ENCODE measurements at places on chromosomes 5 and 9.

DNA sequence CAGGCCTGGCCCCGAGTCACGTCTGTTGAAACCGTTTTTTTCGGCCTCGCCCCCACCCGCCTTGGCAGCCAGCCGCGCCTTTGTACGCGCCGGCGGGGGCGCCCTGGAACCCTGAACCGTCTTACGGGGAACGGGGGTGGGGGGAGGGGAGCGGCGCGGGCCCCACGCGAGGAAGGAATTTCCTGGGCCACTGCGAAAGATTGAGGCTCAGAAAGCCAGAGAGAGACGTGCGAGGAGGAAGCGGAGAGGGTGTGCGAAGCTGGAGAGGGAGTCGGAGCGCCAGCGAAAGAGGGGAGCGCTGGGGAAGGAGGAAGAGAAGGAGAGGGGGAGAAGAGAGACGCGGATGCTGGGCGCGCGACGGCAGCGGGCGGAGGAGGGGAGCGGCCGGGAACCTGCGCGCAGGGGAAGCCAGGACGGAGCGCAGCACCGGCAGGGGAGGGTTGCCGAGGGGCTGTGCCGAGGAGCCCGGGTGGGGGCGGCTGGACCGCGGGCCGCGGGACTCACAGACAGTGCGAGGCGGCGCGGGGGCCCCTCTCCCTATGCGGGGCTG is 4.6 kb upstream of the PRDM12 start:
- DNase-seq, result no peak

- DNase-seq, result no peak
These were observed 31.2 kb downstream of the HMGCS1 start for GRCh38 chr5:43281840-43282658.

DNA sequence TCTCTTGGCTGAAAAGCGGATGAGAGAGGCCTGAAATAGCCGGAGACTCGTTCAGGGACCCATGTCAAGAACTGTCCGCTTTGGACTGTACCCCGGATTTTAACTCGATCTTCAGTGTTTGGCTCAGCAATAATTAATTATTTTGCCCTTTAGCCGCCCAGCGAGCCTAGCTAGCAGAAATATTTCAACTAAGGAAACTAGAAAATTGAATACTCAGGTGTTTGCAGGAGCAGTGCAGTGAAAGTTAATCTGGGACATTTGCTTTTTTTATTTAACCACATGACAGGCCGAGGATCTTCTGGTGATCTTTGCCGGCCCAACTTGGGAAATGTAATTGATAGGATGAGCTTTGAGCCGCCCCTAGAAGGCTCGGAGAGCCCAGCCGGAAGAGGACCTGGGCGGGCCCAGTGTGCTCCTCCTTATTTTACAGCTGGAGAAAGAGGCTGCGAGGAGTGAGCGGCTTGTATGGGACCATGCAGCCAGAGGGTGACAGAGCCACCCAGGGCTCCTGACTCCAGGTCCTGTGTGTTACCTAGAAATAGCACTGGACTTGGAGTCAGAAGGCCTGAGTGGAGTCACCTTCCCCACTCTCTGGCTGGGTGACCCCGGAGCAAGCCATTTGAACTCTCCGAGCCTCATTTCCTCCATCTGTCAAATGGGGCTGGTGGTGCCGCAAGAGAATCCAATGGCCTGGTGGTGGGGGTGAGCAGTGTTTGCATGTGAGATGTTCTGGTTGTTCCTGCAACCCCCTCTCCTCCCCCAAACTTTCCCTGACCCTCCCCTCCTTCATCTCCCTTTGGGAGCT is 2.4 kb downstream of the PPARGC1B start:
- DNase-seq, result no peak

- DNase-seq, result no peak
These were observed 163.6 kb downstream of the ZDHHC21 start for GRCh38 chr9:14529629-14530028.

Data from stimulated activated CD8-positive, alpha-beta memory T cell treated with anti-CD3 and anti-CD28 coated beads, Interleukin-2, amount 100 ng/mL, for 48 hours (primary cell).